ENCODE measurements at places on chromosomes 1 and 21.

GRCh38 chr21:32525282-32525681 lies 60.0 kb downstream of the TCP10L start:
- DNase-seq = no peak

- DNase-seq = no peak
Observed at GRCh38 chr1:221462345-221462744, 279.5 kb downstream of the DUSP10 start.

- no peak for DNase-seq
Observed at GRCh38 chr1:235495551-235495950, 8.7 kb downstream of the B3GALNT2 start.

GRCh38 chr21:45415943-45416611 lies 11.1 kb downstream of the COL18A1 start:
- DNase-seq = no peak

GRCh38 chr1:178961868-178962267 lies 63.8 kb upstream of the FAM20B start:
- DNase-seq = no peak
